ENCODE measurements at places on chromosomes 5 and 9. TPM values are rescaled to one million over a fixed set of nuclear protein-coding genes. Genes with fewer than 3 reads are reported as not detected.
A peak's percentile ranks its signal among the peaks of the same experiment; 100 is the strongest.

Gene ENTREP1
- total RNA-seq: 0.35 TPM

Gene PITX1
- total RNA-seq: 42.9 TPM

- no peaks in the 10 kb centered on the region for H3K27me3 ChIP-seq
- H3K4me3 ChIP-seq: no peak overlapping the region
- H3K27ac ChIP-seq: peak overlapping the region; percentile 54
- peaks cover 9% of the 10 kb centered on the region for H3K4me1 ChIP-seq
- H3K36me3 ChIP-seq: no peaks in the 10 kb centered on the region
Measured at GRCh38 chr9:97046228-97046627, 7.3 kb upstream of the CTSV start.

- H3K27ac ChIP-seq: peak overlapping the region; percentile 52
- H3K36me3 ChIP-seq: no peaks in the 10 kb centered on the region
- no peak overlapping the region for H3K4me3 ChIP-seq
- no peaks in the 10 kb centered on the region for H3K27me3 ChIP-seq
- DNase-seq: no peak
Measured at GRCh38 chr9:91547081-91547480, 123.4 kb upstream of the NFIL3 start.

DNA sequence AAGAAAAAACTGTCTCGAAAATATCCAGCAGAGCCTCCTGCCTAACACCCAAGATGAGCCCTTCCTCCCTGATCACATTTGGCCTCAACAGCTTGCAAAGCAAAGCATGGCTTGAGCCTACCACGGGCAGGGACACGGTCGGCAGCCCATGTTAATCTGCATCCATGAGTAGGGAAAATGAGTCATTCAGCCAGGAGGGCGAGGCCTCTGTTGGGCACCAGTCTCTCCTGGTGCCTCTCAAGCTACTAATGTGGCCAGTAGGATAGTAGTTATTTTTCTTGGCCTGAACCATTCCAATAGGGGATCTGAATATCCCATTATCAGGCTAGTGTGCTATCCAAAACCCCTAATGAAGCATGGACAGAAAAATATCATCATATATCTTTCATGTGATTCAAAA is 43.0 kb upstream of the SHB start:
- DNase-seq: peak; percentile 42
- no peak overlapping the region for H3K27ac ChIP-seq
- H3K36me3 ChIP-seq: no peaks in the 10 kb centered on the region
- H3K4me3 ChIP-seq: no peak overlapping the region

GRCh38 chr9:31573561-31573960 is 810.9 kb upstream of the ACO1 start:
- H3K36me3 ChIP-seq: no peaks in the 10 kb centered on the region
- no peak overlapping the region for H3K4me3 ChIP-seq
- H3K27ac ChIP-seq: no peak overlapping the region
- no peak for DNase-seq
- H3K27me3 ChIP-seq: no peaks in the 10 kb centered on the region

DNA sequence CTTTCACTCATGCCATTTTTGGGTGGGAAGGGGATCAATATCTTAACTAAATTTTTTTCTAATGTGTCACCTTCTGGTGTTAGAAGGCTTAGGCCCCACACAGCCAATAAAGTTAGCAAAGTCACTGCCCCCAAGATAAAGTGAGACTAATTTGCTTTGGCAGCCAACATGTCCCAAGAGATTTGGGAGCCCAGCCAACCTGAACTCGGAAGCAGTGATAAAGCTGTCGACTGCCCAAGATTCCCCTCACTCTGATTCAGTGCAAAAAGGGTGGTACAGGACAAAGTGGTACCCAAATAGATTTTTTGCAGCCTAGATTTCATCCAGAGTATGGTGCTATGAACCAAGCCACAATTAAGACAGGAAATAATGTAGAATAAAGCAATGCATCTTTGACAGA is 572.5 kb upstream of the ARRDC3 start:
- peaks cover 32% of the 10 kb centered on the region for H3K27me3 ChIP-seq
- no peaks in the 10 kb centered on the region for H3K4me1 ChIP-seq
- no peak for DNase-seq
- H3K36me3 ChIP-seq: no peaks in the 10 kb centered on the region
- no peak overlapping the region for H3K4me3 ChIP-seq

DNA sequence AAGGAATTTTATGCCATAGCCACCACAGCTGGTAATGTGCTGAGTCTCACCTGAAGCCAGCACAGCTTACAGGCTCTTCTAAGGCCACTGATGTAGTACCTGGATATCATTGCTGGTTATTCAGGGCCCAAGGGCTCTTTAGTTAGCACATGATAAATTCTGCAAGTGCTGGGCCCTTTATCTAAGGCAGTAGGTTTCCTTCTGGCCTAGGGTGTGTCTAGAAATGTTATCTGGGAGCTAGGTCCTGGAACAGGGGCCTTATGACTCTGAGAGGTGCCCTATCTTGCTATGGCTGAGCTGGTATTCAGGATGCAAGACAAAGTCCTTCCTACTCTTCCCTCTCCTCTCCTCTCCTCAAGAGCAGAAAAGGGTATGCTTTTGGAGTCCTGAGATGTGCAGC is 1424.5 kb upstream of the NUDT12 start:
- H3K27me3 ChIP-seq: no peaks in the 10 kb centered on the region
- no peaks in the 10 kb centered on the region for H3K4me1 ChIP-seq
- H3K36me3 ChIP-seq: no peaks in the 10 kb centered on the region
- H3K4me3 ChIP-seq: no peak overlapping the region
- H3K27ac ChIP-seq: no peak overlapping the region

DNA sequence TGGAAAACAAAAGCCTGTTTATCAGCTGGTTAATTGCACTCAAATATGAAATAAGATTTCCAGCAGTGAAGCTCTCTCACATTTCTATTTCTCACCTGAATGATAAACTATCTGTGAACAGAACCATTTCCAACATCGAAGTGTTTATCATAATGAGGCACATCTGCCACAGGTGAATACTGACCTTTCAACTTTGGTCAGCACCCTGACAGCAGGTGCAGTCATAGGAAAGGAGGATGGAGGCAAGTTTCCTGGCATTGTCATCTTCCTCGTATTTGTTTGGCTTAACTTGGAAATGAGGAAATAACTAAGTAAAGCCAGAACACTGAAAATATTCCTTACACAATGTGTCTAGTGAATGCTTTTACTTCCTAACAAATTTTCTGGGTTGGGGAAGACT is 716.4 kb downstream of the NR2F1-AS1 start:
- no peak overlapping the region for H3K27ac ChIP-seq
- H3K27me3 ChIP-seq: no peaks in the 10 kb centered on the region
- no peaks in the 10 kb centered on the region for H3K4me1 ChIP-seq
- H3K4me3 ChIP-seq: no peak overlapping the region
- no peaks in the 10 kb centered on the region for H3K36me3 ChIP-seq
- DNase-seq: no peak

DNA sequence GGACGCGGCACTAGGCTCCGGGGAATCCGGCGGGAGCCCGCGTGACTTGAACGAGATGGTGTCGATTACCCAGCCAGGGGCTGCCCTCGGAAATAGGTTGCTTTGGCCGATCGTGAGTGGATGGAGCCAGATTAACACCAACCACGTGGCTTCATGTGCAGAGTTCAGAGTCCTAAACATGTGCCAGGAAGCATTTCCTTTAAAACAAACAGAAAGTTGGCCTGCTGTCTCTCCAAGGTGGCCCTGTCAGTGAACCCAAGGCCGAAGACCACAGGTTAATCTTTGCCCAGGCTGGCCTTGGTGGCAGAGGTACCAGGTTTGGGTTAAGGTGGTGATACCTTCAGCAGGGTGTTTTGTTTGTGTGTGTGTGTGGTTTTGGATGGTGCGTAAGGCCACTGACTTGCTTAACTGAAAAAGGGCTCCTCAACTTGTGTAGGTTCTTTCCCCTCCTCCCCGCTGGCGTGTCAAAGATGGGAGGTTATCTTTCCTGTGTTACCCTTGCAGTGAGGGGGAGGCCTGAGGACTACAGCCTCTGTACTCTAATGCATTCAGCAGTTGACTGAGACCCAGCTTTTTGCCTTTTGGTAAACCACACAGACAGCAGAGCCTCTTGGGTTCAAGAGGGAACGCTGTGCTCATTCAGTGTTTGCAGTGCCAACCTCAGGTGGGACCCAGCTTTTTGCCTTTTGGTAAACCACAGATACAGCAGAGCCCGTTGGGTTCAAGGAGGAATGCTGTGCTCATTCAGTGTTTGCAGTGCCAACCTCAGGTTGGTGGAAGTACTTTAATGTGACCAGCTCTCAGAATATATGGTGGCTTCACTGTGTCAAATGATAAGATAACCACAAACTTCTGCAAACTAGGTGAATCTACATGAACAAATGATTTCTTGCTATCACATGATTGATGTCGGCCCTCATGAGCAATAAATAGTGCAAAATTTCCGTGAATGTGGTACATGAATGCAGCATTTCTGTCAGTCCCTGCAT is 1.4 kb downstream of the IQGAP2 start:
- H3K4me1 ChIP-seq: no peaks in the 10 kb centered on the region
- DNase-seq: no peak
- H3K36me3 ChIP-seq: peaks cover 4% of the 10 kb centered on the region
- H3K4me3 ChIP-seq: no peak overlapping the region
